ENCODE measurements at places on chromosomes 13 and 19.
A peak's percentile ranks its signal among the peaks of the same experiment; 100 is the strongest.

DNA sequence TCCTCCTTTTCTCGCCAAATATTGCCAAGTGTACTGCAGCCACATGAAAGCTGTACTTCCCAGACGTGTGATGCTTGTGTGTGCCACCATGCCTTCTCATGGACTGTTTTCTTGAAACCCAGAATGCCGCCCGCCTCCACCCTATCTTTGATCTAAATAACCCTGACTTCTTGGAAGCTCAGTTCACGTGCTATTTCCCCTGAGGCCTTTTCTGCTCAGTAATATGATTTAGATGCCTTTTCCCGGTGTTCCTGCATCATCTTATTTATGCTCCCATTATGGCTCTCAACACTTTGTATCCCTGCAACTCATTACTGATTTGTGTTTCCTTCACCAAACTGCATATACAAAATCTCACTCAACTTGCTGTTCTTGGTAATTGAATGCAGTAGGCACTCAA lies 116.1 kb downstream of the USP12 start:
- no peak for DNase-seq

DNA sequence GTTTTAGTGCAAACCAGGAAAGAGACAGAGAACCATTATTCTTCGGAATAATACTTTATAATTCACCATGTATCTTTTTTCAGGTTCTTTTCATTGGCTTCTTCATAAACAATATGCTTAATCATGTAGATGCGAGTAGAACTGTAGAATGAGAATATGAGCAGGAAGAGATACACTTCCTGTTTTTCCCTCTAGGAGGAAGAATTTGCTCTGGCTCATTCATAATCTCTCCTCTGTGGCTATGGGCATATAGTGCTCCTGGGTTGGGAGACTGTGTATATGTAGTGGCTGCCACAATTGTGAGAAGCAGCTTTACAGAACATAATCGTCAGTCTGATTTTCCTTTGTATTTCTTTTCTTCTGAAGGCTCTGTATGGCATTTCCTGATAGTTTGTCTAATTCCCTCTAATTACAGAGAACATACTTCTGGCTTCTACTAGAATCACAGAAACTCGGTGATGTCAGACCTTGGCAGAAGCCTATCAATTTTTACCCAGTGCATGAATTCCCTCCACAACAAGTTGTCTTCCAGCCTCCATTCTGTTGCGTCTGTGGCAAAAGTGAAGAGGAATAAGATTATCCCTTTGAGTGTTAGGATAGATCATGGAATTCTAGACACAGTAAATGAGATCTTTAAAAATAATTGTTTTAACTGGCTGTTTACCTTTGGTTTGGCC lies 2.9 kb upstream of the DCLK1 start:
- DNase-seq: no peak

DNA sequence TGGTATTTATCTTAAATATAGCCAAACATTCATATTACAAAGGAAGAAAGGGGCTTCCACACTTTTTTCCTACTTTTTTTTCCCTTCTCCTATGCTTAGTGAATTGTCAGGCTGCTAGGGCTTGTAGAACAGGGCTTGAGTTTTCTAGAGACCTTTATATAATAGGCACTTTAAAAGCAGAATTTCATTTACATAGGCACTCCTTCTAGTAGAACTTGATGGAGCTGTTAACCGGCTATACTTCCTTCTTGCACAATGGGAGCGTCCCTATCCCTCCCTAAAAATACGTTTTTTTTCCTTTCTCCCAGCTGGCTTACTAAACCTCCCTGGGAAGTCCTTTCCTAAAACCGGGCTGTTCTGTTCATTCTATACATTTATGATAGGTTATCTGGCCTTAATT lies 1.1 kb downstream of the TRIM13 start:
- DNase-seq: no peak

GRCh38 chr13:32878163-32878562 lies 138.1 kb upstream of the KL start:
- no peak for DNase-seq

DNA sequence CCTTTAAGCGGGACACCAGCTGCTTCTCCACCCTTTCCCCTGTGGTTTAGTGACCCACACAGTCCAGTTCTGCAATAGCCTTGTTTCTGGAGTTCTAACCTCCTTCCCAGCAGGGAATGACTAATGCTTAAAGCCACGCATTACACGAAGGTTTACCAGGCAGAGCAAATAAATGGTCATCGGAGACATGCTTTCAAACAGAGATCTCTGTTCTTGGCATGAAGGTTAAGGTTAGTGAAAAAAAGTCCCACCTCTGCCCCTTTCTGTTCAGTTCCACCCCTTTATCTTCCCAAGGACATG lies 25.3 kb upstream of the MEDAG start:
- DNase-seq: peak; percentile 84

GRCh38 chr13:66219506-66219905 lies 1010.6 kb downstream of the PCDH9 start:
- DNase-seq: no peak

DNA sequence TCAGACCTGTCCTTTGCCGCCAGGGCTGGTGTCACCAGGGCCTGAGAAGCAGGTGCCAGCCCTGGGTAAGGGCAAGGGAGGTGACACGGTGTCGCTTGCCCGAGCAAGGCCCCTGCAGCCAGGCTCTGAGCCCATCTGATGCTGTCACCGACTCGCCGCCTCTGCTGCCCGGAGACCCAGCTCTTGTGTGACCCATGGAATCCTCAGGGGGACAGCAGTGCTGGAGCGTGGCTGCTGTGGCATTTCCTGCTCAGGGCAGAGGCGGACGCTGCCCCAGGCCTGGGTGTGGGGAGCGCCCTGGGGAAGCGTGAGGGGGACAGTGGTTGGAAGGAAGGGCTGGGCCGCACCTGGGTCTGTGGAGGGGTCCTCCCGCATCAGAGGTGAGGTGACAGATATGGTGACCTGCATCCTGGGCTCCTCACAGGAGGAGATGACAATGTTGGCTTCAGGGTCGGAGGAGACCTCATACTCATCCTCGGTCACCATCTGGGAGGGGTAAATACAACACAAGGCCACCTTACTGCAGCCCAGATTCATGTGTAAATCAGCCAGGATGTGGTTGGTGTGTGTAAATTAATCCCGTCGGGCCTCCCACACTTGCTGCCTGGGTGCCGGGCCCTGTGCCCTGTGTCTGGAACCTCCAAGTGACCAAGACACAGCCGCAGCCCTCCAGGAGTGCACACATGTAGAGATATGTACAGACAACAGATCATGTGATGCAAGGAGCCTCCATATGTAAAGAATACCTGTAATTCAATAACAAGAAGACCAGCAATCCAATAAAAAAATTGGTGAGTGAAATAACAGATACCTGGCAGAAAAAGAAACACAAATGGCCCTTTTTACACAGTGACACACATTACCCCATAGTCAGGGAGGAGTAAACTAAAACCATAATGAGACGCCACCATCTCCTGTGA lies 27.6 kb upstream of the MATK start:
- DNase-seq: no peak

- DNase-seq: no peak
These were observed at the start of gene STRN4 for GRCh38 chr19:46746281-46747057. Gene STRN4, minus strand, starts transcription at chr19:46746450. Its CDS starts 20 bp downstream, at chr19:46746430.

DNA sequence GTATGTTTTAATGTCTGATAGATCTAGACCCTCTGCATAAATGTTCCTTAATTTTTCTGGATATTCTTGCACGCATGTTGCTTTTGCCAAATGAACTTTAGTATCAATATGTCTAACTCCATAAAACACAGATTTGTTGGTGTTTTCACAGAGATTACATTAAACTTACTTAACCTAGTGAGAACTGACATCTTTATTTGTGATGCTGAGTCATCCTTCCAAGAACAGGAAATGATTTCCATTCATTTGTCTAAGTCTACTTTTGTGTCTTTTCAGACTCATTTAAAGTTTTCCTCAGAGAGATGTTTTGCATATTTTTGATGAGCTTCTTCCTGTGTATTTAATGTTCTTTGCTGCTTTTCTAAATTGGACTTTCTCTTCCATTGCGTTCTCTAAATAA lies 184.0 kb downstream of the SLC7A1 start:
- no peak for DNase-seq

DNA sequence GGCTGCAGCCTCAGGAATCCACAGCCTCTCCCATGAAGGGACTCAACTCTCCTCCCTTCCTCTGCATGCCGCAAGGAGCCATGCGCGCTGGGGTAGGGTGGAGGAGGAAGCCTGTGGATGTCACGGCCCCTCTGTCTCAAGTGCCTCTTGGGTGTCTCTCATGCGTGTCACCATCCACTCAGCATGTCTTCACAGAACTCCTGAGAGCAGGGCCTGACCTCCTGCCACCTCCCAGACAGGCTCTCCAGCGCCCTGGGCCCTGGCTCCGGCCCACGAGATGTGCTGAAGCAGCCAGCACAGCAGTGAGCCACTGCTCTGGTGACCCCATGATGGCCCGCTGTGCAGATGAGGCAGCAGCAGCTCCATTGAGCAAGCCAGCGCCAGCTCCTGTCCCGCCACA lies 25.9 kb upstream of the SPACA7 start:
- DNase-seq: no peak

DNA sequence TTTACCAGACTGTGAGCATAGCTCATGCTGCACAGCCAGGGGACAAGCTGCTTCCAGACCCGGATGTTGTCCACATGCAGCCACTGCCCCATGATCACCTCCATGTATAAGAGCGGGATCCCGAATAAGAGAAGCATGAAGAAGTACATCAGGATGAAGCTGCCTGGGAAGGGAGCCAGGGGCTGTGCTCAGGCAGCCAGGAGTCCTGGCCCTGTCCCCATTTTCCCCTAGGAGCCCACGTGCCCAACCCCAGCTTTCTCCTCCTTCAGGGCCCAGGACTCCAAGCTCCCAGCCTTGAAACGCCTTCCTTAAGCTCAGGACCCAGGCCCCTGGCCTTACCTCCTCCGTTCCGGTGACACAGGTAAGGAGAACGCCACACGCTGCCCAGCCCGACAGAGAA lies 69.3 kb downstream of the SLC6A16 start:
- no peak for DNase-seq

GRCh38 chr13:100822871-100823443 lies 148.4 kb upstream of the TMTC4 start:
- no peak for DNase-seq

- DNase-seq: no peak
These were observed 12.3 kb upstream of the ARL11 start for GRCh38 chr13:49615836-49616675.

GRCh38 chr19:14337510-14337909 lies 43.7 kb upstream of the ADGRE5 start:
- DNase-seq: no peak

DNA sequence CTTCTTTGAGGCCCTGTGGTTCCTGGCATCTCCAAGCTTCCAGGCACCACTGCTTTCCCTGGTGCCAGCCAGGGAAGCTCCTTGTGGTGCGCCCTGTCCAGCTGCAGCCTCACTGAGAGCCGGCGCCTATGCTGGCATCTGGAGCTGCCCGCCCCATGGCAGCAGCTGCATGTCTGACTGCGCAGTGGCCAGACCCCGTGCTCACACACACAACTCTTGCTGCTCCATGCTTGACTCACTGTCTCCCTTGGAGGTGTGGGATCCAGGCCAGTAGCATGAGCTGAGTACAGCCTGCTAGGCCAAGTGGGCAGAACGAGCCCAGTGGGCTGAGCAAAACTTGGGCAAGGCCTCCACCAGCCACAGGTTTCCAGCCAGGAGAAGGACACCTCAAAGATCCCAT lies 11.5 kb upstream of the SUPT20H start:
- no peak for DNase-seq

- no peak for DNase-seq
These were observed 29.1 kb downstream of the ATP12A start for GRCh38 chr13:24709186-24709913.

- no peak for DNase-seq
These were observed 806 bp downstream of the ZNF414 start for GRCh38 chr19:8513036-8513686.

DNA sequence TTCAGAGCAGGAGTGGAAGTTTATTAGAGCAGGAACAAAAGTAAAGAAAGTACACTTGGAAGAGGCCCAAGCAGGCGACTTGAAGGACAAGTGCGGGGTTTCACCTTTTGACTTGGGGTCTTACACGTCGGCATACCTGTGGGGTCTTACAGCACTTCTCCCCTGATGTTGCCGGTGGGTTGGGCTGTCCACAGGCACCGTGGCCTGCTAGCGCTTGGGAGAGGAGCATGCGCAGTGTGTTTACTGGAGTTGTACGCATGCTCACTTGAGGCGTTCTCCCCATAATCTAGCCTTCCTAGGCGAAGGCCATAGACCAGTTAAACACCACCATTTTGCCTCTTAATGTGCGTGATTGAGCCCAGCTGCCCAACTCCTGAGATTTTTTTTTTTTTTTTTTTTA lies 25.0 kb upstream of the PLEKHF1 start:
- DNase-seq: no peak

Data from AG09309 (cell line).